Ureter (tissue), 1 donor: ENCODE measurements at places on chromosomes 6 and 20. TPM values are rescaled to one million over a fixed set of nuclear protein-coding genes. Genes with fewer than 3 reads are reported as not detected.

DNA sequence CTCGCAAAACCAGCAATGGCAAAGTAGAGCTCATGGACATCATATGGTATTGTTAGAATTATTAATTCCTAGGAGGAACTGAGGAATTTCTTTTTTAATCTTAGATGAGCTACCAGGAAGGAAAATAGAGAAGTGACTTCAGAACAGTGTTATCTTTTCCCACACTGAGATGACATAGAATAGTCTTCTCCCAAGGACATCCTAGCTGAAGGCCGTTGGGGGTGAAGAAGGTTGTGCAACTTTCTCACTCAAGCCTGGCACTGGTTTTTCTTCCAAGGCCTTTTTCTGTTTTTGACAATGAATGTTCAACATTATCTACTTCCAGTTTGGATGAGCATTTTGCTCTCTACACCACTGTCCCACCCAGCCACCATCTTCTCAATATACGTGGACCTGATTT lies 35.8 kb upstream of the MAS1 start:
- no peak for DNase-seq

- DNase-seq: no peak
Observed at GRCh38 chr6:1382331-1382882, 7.0 kb upstream of the FOXF2 start.

GRCh38 chr20:24501764-24502556 lies 32.5 kb downstream of the SYNDIG1 start:
- no peak for DNase-seq

DNA sequence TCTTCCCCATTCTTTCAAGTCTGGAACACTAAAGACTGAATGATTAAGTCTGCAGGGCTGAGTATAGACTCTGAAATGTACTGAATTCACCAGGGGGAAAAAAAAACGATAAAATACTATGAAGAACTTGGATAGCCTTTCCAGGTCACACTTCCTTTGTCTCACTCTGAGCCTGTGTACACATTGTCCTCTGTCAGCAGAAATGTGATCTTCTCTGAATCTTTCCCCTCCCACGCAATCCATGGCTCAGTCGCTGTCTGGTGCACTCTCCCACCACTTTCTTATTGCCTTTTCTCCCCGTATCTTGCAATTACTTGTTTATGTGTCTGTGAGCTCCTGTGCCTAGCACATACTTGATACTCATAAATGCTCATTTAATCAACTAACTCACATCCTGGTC lies 212.6 kb upstream of the RSPO3 start:
- no peak for DNase-seq

- DNase-seq: no peak
Observed at GRCh38 chr20:51206032-51206662, 183.2 kb upstream of the KCNG1 start.

GRCh38 chr6:20061952-20062351 lies 150.3 kb downstream of the MBOAT1 start:
- no peak for DNase-seq

DNA sequence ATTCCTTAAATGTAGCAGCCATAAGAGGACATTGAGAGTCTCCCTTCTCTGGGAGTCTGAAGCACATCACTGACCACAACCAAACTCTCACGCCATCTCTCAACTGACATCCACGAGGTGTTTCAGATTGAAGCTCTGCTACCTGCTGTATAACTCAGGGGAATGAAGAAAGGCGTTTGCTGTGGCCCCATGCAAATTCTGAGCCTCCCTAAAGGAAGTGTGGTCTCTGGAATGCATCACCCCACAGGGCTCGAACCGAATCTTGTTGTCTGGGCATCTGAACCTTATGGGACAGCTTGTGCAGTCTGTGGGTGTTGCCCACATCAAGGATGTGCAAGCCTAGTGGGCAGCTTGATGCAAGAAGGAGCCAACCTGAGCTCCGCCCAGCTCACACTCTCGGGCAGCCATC lies 10.9 kb downstream of the PMEPA1 start:
- DNase-seq: no peak

DNA sequence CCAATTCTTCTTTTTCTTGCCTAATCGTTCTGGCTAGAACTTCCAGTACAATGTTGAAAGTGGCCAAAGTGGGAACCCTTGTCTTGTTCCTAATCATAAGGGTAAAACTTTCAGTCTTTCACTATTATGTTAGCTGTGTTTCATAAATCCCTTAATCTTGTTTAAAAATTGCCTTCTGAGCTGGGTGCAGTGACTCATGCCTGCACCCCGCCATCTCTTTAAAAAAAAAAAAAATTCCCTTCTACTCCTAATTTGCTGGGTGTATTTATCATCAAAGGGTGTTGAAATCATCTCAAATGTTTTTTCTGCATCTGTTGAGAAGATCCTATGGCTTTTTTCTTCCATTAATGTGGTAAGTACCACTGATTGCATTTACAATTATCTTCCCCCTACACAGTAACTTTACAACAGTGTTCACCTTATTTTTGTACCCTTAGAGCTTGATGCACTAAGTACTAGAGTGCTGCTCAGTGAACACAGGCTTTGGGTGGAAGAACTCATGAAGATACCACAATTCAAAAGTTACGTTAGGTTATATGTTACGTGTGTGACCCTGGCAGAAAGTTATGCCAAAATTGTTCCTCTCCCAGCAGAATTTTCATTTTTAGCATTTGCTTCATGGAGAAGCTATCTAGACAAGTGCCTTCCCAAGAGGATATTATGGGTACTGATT lies 9.7 kb downstream of the SNRPB start:
- DNase-seq: no peak

RSPO3 gene
- total RNA-seq: 4.1 TPM

TFAP2C gene
- total RNA-seq: 12.5 TPM

GPR6 gene
- not detected for total RNA-seq

NELFCD gene
- total RNA-seq: 70.6 TPM

NRN1 gene
- total RNA-seq: 7.3 TPM

OXT gene
- not detected for total RNA-seq
